NCI-H524 (cell line): ENCODE measurements at places on chromosomes 2 and 18.

- no peak for DNase-seq
Observed at GRCh38 chr2:236175548-236176150, 7.5 kb upstream of the GBX2 start.

DNA sequence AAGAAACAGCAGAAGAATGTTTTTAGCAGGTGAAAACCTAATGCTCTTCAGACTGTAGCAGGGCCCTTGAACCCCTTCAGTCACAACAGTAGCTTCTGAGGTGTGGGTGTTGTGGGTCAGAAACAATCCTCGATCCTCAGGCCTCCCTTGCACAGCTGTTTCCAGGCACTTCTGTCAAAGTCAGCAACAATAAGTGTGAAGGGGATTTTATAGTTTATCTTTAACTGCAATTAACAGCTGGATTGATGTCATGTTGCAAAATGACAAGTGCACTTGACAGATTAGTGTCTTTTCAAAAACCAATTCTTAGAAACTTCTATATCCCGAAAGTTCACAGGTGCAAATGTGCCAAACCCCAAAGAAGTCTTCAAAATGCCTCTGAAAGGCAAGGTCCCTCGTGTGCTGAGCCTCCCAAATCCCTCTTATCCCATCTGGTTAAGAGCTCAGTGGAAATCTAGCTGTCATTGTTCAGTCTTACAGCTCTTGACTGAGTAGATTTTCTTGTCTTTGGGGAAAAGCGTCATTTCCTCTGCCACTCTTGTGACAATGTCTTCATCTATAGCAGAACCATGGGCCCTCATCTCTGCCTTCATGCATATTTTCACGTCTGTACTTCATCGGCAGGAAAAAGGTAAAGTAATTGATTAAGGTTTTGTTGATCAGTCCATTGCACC lies 29.6 kb downstream of the M1AP start:
- peak; percentile 84 for DNase-seq

GRCh38 chr2:150255528-150255927 lies 231.9 kb downstream of the RND3 start:
- DNase-seq = no peak

DNA sequence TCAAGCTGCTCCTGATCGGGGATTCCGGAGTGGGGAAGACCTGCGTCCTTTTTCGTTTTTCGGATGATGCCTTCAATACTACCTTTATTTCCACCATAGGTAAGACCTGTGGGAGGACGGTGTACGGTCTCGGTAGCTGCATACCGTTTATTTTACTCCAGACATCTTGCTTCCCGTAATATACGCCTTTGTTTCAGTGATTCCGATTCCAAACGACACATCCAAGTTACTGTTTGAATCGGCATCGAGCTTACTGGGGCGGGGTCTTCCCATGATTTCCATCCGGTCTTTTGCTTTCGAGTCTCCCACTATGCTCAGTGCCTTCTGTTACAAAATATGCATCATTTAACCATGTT lies 731 bp downstream of the RAB10 start:
- no peak for DNase-seq

GRCh38 chr2:41914936-41915335 lies 132.9 kb upstream of the PKDCC start:
- no peak for DNase-seq

DNA sequence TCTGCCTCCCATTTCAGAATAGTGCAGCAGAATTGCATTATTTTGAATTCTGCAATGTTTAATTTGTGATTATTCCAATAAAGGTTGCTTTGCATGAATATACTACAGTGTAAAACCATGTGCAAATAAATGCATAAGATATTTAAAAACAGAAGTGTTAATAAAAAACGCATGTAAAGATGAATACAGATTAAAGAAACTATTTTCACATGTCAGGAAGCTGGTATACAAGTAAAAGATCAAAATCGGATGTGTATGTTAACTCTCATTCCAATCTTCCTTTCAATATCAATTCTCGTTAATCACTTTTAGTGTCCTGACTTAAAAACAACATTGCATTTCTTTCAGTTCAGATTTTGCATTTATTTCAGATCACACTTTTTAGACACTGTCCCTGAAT lies 3.1 kb downstream of the MCEE start:
- no peak for DNase-seq

GRCh38 chr2:128280158-128280871 lies 38.4 kb downstream of the HS6ST1 start:
- DNase-seq = no peak

- no peak for DNase-seq
Observed at GRCh38 chr2:171540437-171540836, 18.2 kb downstream of the CYBRD1 start.

DNA sequence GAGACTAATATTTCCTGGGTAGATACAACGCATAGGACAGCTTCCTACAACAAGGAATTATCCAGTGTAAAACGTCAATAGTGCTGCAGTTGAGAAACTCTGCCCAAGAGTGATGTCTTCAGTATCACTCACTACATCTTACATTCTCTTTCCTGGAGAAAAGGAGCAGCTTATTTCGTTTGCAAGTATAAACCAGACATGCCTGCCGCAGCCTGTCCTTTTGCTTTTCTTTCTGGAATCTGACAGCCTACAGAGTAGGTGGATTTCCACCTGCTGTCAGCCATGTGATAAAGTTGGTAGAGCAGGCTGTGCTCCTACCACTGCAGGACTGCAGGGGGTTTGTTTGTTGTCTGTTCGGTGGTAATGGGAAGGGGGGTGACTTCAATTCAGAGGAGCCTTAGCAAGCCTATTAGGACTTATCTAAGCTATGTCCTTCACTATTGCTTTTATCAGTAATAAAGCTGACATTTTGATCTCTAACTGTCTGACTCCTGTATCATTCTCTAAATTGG lies 439.1 kb downstream of the GRB14 start:
- no peak for DNase-seq

- no peak for DNase-seq
Observed at GRCh38 chr2:197306696-197307040, 3.9 kb downstream of the ANKRD44 start.

DNA sequence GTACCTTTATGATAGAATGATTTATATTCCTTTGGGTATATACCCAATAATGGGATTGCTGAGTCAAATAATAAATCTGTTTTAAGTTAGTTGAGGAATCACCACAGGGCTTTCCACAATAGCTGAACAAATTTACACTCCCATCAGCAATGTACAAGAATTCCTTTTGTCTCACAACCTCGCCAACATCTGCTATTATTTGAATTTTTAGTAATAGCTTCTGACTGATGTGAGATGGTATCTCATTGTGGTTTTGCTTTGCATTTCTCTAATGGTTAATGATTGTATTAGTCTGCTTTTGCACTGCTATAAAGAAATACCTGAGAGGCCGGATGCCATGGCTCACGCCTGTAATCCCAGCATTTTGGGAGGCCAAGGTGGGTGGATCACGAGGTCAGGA lies 1387.6 kb upstream of the ACVR2A start:
- DNase-seq = no peak

DNA sequence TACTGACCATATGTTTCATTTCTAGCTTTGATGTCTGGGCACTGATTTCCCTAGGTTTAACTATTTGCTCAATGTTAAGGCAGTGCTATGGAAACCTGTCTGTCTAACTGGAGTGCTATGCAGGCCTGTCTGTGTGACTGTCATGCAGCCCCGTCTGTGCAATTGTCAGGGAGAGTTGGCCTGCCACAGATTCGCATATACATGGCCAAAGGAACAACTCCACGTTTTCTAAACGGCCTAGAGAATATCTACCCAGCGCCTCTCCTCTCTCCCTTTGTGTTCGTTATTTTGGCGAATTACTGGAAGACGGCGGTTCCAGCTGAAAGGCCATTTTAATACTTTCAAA lies 59.6 kb upstream of the PSME4 start:
- DNase-seq = no peak
